Stimulated activated memory B cell treated with anti-CD40 and anti-IgM and Interleukin-4, amounts not matched to agents 10 μg/mL and 1 μg/mL and 100 μg/mL, for 72 hours (primary cell): ENCODE measurements at places on chromosomes 6 and 20.
A peak's percentile ranks its signal among the peaks of the same experiment; 100 is the strongest.

DNA sequence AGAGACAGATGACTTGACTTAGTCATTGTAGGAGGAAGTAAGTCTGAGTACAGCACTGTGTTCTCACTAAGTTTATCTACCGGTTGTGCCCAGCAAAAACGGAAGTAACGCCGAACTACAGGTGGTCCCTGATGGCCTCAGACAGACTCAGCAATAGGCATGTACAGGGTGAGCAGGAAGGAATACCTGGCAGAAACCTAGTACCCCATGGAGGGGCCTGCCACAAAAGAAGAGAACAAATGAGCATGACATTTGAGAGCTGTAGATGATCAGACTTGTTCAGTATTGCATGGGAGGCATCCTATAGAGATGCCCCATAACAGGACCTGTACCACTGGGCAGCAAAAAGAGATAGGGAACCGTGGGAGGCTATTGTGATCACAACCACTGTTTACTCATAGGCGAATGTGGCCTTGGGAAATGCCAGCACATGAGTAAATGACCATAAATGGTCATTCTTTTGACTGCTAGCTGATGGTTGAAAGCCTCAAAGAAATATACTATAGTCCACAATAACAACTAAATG, 106.4 kb upstream of the TAB2 start:
- peak; percentile 88 for ATAC-seq

DNA sequence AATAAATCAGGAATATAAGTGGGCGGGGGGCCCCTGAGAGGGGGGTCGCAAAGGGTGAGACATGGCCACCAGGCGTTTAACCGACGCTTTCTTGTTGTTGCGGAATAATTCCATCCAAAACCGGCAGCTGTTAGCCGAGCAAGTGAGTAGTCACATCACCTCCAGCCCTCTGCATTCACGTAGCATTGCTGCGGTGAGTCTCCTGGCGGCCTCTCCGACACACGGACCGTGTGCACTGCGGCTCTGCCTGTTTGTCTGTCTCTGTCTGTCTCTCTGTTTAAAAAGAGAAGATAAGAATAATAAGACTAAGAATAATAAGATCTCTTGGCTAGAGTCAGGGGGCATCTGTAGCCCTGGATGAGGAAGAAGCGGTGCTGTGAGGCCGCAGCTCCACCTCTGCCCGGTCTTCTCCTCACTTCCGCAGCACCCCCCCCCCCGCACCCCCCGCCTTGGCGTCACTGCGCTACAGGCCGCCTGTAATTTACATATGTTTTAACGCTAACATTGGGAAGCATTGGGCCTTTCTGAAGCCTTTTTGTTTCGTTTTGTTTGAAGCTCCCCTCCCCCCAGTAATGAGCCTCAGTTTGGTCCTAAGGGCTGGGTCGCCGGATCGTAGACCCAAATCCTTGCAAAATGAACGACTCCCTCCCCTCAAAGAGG, 993 bp downstream of the STX16 start:
- ATAC-seq = peak; percentile 73

GRCh38 chr6:144460327-144461095, 175.4 kb downstream of the UTRN start:
- ATAC-seq = no peak

GRCh38 chr6:112016320-112016719, 37.6 kb upstream of the CCN6 start:
- ATAC-seq = peak; percentile 55

DNA sequence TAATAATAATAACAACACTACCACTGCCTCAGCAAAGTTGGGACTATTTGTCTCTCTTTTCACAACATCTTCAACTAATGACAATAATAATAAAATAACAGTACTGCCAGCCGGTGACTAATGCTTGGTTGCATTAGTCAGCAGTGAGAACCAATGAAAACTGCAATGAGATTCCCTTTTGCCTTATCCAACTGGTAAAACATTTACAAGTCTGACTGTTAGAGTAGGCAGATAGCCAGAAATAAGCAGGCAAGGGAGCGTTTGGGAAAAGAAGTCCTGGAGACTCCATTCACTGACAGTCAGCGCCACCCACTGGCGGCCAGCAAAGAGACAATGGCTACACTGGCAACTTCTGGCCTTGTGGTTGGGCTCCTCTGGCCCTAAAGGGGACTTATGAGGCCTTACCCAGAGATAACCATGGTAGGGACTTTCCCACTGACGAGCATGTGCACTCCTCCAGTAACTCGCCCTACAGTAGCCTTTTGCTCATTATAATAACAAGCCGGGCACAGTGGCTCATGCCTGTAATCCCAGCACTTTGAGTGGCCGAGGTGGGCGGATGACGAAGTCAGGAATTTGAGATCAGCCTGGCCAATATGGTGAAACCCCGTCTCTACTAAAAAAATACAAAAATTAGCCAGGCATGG, 3.4 kb upstream of the NSFL1C start:
- peak; percentile 42 for ATAC-seq

DNA sequence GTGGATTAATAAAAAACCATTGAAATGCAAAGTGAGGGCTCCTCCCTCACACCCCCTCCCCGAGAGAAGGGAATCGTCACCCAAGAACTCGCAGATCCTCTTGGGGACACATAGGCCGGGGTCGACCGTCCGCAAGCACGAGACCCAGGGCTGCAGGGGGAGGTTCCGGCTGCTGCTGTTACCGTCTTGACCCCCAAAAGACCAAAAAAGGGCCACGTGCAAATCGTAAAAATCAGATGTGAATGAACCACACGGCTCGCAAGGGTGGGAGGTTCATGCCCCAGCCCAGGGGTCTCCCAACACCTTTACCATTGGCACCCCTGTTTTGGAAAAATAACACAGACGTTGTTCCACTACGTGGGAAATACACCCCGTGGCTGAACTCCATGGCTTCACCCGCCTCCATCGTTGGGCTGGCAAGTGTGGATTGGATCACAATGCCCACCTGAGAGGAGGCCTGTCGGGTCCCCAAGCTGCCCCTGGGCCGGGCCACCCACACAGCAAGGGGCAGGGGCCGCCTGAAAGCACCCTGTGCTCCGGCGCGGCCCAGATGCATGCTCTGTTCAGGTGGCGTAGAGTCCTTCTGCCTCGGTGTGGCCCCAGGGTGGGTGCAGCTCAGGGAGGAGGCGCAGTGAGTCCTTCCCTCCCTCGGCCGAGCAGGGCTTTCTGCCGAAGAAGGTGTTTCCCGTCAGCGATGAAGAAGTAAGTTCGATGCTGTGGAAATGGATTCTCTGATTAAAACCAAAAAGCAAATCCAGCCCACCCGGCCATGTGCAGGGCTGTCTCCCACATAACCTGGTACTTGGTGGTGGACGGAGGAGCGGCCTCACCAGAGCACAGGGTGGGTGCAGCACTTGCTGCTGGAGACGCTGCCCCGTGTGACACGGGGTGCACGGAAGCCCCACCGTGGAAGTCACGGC, 85.0 kb downstream of the YTHDF1 start:
- no peak for ATAC-seq

DNA sequence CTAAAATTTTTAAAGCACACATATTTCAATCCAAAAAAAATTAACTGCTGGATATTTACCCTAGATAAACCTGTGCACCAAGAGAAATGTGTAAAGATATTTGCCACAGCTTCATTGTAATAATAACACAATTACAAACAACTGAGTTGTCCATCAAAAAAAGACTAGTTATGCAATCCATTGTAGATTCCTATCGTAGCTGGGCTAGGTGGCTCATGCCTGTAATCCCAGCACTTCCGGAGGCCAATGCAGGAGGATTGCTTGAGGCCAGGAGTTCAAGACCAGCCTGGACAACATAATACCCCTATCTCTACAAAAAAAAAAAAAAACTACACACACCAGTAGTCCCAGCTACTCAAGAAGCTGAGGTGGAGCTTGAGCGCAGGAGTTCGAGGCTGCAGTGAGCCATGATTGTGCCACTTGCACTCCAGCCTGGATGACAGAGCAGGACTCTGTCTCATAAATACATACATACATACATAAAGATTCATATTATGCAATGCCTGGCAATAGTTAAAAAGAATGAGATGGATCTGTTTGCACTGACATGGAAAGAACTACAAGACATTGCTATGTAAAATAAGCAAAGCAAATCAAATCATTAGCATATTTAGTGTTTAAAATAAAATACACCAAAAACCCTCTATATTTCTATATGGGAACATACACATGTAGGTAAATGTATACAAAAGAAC, 56.5 kb upstream of the CCDC28A start:
- ATAC-seq = no peak

DNA sequence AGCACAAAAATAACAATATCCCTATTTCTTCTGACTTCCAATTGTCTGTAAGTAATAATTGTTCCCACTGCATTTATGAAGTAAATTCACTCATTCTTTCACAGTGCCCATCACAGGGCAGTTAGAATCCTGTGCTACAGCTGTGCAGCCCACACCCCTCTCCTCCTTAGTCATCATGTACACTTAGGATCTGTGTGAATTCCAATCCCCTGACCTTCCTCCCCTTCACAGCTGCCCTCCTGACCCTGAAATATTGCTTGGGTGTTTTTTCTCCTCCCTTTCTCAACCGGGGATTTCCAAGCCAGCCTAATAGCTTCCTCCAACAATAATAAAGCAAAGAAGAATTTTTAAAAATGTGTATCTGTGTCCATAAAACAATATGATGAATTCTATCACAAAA, 91.5 kb upstream of the BEND6 start:
- ATAC-seq = no peak

DNA sequence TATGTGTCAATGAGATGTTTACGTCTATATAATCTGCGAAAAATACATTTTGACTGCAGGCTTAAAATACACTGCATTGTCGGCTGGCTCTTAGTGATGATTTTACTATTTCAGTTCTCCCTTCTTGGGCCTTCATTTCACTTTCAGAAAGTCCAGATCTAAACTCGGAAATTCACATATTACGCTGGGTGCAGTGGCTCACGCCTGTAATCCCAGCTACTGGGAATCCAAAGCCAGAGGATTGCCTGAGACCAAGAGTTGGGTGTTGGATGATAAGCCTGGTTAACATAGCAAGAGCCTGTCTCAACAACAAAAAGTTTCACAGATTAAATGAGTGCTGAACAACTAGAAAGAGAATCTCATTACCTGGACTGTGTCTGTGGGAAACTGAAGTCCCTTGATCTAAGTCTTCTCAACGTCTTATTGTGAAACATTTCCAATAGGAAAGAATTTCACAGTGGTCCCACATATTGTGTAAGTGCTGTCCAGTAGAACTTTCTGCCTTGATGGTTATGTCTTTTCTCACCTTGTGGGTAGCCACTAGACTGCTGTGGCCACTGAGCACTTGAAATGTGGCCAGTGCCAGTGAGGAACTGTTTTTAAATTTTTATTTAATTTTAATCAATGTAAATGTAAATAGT, 1.9 kb downstream of the GINM1 start:
- ATAC-seq = no peak

GRCh38 chr20:51444922-51445438, 97.5 kb downstream of the NFATC2 start:
- no peak for ATAC-seq

- ATAC-seq = no peak
Observed at GRCh38 chr20:55778796-55779195, 226.5 kb downstream of the CBLN4 start.

GRCh38 chr6:126002755-126003679, 16.7 kb downstream of the TRMT11 start:
- no peak for ATAC-seq

GRCh38 chr6:31157513-31158139, at the start of gene CCHCR1:
Gene CCHCR1, minus strand, starts transcription at chr6:31157802. Its CDS starts 202 bp downstream, at chr6:31157600.
- ATAC-seq = no peak

- ATAC-seq = peak; percentile 42
Observed at GRCh38 chr20:37944456-37944981, 41.6 kb downstream of the VSTM2L start.

DNA sequence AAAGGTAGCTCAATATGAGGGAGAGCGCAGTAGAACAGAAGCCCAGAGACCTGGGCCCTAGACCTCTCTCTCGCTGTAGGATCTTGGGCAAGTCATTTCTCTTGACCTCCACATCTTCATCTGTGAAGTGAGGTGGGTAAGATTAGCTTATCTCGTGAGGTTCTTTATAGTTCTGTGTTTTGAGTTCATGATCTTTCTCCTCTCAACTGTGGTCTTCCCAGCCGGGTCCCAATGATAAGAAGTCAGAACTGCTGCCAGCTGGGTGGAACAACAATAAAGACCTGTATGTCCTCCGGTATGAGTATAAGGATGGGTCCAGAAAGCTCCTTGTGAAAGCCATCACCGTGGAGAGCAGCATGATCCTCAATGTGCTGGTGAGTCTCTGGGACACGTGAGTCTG, 6.9 kb downstream of the PSMF1 start:
- no peak for ATAC-seq

DNA sequence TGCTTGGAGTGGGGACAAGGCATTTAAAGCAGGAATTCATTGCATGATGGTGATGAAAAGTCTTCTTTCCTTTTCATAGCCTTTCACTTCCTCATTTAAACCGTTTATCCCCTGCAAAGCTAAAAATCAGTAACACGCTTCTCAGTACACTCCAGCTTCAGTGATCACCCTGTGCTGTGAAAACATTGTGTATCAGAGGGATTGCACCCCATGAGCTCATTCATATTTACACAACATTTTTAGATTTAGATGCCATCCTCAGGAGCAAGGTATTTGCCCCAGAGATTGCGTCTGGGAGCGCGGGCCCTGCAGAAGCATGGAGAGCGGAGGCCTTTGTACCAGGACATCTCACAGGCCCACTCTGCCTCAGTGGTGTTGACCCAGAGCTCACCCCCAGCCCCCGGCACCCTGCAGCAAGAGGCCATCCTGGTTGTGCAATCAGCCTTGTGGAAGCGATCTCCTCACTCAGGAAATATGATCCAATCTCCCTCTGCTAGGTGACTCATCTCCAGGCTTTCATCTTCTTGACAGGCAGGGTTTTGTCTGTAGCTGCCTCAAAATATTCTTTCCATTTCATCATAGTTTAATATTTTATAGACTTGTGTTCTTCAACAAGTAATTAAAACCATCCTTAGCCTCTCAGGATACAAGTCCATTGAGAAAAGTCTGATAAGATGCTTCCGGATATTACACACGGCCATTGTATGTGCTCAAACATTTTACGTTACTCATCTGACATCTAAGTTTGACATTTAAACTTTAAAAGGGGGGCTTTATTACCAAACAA, 38.9 kb upstream of the THBS2 start:
- ATAC-seq = no peak

DNA sequence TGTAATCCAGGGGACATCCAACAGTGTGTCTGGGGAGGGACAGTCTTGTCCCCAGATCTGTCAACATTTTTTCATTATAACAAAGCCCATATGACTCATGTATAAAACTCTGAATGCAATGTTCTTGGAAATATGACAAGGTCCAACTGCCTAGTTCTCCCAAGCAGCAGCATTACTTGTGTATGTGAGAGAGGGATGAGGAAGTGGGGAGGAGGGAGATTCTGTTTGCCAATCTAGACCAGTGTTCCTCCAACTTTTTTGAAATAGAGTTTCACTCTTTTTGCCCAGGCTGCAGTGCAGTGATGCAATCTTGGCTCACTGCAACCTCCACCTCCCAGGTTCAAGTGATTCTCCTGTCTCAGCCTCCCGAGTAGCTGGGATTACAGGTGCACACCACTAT, 394.8 kb downstream of the DHX35 start:
- no peak for ATAC-seq

DNA sequence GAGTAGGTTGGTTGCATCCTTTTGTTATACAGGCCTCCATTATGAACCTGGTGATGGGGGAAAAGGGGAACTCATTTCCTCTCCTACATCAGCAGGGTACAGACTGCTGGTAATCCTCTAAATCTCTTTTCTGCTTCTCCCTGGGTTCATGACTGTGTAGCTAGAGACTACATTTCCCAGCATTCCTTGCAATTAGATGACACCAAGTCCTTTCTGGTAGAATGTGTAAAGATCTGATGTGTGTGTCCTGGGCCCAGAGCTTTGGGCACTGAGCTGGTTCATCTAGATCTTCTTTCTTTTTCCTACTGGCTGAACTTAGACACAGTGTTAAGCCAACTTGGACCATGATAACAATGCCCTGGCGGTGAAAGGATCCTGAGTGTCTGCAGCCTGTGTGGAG, 104.7 kb upstream of the IFNGR1 start:
- no peak for ATAC-seq
